Stimulated activated CD8-positive, alpha-beta memory T cell treated with anti-CD3 and anti-CD28 coated beads, Interleukin-4, amount 100 ng/mL, for 24 hours (primary cell): ENCODE measurements at places on chromosomes 6 and 20.

DNA sequence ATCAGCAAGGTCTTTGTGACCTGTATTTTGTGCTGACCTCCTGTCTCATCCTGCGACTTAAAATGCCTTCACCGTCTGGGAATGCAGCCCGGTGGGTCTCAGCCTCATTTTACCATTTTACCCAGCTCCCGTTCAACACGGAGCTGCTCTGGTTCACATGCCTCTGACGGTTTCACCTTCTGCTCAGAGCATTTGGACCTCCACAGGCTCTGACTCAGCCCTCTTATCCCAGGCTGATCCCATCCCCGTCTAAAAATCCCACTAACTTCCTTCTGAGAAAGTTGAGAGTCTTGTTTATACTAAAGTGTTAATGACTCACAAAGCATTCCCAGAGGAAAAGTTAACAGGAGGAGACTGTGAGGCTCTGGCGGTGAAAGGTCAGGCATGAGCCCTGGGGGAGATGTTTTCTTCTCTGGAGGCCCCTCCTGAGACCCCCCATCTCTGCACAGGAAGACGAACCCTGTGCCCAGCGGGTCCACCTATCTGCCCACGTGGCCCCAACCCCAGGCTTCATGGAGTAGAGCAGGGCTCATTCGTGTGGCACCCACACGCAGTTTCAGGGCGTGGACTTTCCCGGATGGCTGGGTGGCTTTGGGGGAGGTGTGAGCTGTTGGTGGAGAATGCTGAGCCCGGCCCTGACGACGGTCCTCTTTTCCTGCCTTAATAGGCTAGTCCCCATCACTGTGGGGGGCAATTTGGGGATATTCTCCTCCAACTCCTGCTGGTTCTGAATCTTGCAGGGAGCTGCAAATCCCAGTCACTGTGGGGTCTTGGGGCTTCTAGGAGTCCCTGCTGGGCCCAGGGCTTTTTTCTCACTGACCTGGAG is 3.3 kb upstream of the BIRC7 start:
- DNase-seq: no peak

GRCh38 chr20:36205026-36205425 is 31.3 kb upstream of the AAR2 start:
- DNase-seq: no peak

GRCh38 chr6:3857468-3858456 is 8.6 kb downstream of the FAM50B start:
- no peak for DNase-seq

DNA sequence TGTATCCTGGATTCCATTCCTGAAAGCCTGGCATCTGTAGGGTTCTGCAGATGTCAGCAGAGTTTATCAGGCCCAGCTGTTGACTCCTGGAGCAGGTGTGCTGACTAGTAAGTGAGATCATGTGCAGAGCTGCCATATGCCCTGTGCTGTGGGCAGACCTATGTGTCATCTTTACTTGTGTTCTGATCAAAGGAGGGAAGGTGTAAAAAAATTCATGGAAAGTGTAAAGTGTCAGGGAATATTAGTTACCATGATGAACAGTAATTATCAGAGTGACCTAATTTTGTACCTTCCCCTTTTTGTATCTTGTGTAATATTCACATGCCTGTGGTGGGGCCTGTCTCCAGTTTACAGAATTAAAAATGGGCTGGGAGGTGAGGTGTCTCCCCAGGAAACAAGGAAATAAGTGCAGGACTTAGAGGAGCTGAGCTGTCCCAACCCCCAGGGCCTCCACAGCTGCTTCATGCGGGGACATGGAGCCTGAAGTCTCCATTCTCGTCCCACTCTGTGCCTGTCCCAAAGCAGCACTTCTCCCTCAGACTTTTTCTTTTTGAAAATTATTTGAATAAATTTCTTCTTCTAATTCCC is 148.2 kb upstream of the GGTLC1 start:
- no peak for DNase-seq

GRCh38 chr20:46327557-46327956 is 19.3 kb upstream of the CDH22 start:
- no peak for DNase-seq

GRCh38 chr20:49713753-49714712 is at the start of gene B4GALT5:
B4GALT5 (minus strand) TSS chr20:49713878; CDS start chr20:49713690, 188 bp downstream.
- peak; percentile 57 for DNase-seq

- no peak for DNase-seq
Observed at GRCh38 chr6:24382220-24382540, 20.6 kb upstream of the MRS2 start.

- no peak for DNase-seq
Observed at GRCh38 chr6:110389689-110390382, 25.5 kb downstream of the DDO start.

GRCh38 chr20:19885594-19885938 is 127.5 kb downstream of the RIN2 start:
- DNase-seq: no peak

DNA sequence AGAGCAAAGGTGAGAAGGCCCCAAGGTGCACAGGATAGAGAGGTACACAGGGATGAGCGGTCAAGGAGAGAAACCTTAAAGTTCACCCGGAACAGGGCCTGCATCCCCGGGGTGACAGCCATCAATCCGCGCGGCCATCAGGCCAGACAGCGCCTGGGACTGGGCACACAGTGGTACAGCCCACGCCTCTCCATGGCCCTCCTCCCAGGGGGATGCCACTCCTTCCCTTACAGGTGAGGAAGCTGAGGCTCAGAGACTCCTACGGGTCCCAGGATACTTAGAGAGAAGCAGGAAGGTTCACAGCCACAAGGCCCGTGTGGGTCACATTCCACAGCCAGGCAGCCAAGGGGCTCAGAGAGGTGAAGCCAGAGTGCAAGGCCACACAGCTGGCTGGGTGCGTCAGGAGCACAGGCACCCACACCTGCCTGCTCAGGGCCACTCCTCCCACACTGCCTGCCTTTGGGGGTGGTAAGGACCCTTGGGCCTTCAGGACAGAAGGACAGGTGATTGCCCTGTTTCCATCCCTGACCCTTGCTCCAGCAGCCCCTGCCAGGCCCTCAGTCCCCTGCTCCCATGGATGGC is 14.7 kb downstream of the FRMD1 start:
- DNase-seq: no peak

GRCh38 chr20:44394702-44395460 is 39.4 kb downstream of the HNF4A start:
- DNase-seq: no peak

DNA sequence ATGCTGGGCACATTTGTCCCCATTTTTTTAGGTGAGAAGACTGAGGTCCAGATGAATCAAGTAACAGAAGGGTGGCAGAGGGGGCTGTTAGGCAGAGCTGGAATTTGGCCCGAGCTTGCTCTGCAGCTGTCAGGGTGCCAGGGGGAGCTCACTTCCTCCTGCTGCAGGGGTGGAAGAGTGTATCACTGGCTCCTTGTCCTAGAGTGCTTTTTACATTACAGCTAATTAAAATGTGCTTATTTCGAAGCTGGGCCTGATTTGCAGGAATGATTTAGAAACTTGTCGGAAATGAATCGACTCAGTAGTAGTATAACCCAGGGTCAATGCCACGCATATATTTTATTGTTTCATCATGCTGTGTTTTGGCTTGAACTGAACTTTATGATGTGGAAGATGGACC is 11.1 kb downstream of the TOX2 start:
- no peak for DNase-seq

DNA sequence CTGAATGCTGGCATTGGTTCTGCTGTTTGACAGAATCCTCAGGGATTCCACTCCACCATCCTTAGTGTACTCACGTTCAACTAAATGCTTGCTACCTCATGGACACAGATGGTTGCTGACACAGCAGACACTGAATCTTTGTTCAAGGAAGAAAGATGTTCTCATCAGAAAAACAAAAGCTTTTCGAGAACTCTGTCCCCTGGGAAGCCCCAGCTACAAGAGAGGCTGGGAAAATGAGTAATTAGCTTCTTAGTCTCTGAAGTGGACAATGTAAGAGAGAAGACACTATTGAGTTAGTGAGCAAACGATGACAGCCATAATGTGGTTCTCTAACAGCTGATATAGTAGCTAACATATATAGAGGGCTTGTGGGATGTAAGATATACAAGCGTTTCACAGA is 30.9 kb upstream of the ENPP5 start:
- DNase-seq: no peak

DNA sequence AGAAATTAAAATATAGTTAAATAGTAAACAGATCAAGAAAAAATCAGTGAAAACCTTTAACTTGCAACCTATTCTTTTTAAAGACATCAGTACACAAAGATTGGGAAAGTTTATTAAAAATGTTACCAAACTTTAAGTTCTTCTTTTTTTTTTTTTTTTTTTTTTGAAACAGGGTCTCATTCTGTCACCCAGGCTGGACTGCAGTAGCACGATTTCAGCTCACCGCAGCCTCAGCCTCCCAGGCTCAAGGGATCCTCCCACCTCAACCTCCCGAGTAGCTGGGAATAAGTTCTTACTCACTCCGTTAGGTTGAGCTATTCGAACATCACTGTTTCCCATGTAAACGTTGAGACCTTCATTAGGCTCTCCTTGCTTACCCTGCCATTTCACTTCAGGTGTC is 5.6 kb downstream of the MAP3K5 start:
- DNase-seq: no peak

DNA sequence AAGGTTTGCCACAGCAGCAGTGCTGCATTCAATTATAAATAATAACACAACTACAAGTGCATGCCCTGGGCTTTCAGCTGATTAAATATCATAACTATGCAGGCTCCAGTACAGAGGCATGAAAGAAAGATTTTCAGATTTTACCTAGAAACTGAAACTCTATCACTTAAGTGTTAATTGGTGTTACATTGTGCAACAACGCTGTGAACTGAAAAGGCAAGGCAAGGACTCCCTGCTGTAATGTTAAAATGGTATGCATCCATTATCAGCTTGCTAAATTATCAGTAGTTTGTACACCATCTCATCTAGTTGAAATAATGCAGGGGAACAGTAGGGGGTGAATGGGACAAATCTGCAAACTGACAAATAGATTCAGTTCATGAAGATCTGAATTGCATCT is 976.7 kb upstream of the MANEA start:
- no peak for DNase-seq

GRCh38 chr20:10616212-10616611 is 57.6 kb downstream of the JAG1 start:
- DNase-seq: no peak

GRCh38 chr6:116406678-116407345 is 36.1 kb downstream of the DSE start:
- DNase-seq: no peak

- DNase-seq: no peak
Observed at GRCh38 chr20:39716796-39717341, 754.7 kb downstream of the DHX35 start.

DNA sequence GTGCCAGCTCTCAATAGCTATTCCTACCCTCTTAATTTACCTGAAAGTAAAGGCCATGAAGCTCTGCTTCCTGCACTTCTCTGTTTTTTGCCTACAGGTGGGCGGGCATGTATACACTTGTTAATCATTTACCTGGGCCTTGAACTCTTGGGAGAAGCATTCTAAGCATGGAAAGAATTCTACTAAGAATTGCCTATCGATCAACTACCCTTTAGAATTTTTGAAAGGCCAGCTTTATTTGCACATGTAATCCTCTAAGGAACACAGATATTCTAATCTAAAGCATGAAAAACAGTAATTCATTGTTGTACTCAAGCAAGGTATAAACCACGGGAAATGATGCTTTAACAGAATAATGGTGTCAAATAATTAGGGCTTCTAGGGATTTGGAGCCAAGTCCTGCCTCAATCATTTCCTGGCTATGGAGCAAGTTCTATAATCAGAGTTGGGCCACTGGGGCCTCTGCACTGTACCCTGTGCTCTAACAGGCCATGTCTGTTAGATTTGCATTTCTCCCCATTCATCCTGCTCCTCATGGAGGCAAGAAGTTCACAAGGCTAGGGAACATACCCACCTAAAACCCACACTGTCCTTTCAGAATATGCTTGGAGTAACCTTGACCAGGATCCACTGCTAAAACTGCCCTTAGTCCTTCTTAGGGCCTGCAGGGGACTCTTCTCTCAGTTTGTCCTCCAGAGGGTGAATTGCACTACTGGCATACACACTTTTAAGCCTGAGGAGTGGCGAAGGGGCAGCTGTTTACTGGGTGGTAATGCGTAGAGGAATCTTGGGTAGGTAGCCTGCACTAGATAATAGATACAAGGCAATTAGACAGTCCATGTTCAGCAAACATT is 276.4 kb upstream of the JAG1 start:
- DNase-seq: no peak

DNA sequence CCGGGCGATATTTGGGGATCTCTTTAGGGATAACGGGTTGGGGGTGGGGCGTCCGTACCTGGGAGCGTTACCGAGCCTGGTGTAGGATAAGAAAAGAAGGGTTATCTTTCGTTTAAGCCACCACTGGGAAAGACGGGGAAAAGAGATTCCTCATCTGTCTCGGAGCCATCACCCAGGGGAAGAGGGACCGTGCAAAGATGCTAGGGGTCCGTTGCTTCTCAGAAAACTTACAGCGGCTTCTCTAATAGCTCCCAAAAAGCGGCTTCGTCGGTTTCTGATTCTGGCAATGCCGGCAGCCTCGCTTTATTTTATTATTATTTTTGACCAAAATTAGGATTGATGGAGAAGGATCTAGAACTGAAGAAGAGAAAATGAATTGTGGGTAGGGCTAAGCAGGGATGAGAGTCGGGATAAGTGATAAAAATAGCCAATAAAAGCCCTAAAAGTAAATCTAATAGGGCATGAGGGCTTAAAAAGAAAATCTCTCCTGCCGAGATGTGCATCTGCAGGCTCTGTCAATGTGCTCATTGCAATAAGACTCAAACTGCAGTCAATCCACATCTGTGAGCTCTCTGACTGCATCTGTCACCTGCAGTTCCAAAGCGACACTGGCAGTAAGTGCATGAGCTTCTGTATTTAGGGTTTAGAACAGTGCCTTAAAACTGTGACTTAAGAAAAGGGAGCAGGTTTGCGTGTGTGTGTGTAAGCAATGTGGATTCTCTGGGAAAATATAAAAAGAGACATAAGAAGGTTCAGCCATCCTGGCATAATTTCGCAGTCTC is 801 bp downstream of the TBPL1 start:
- DNase-seq: no peak

DNA sequence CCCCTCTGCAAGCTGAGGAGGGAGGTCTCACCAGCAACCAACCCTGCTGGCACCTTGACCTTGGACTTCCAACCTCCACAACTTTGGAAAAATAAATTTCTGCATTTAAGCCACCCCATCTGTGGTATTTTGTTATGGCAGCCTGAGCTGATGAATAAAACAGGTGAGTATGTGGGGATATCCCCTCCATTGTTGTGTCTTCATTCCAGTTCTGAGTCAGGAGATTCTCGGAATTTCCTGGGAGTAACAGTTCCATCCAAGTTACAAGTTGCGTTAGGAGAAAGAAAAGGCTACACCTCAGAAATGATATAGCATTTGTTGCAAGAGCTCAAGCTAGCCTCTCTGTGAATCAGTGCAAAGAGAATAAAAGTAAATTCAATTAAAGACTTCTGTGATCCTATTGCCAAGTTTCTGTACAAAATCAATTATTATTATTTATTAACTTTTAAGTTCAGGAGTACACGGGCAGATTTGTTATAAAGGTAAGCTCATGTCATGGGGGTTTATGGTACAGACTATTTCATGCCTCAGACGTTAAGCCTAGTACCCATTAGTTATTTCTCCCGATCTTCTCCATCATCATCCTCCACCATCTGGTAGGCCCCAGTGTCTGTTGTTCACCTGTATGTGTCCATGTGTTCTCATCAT is 153.0 kb downstream of the NKAIN2 start:
- no peak for DNase-seq
